ENCODE measurements at places on chromosomes 2 and 18. TPM values are rescaled to one million over a fixed set of nuclear protein-coding genes. Genes with fewer than 3 reads are reported as not detected.

DNA sequence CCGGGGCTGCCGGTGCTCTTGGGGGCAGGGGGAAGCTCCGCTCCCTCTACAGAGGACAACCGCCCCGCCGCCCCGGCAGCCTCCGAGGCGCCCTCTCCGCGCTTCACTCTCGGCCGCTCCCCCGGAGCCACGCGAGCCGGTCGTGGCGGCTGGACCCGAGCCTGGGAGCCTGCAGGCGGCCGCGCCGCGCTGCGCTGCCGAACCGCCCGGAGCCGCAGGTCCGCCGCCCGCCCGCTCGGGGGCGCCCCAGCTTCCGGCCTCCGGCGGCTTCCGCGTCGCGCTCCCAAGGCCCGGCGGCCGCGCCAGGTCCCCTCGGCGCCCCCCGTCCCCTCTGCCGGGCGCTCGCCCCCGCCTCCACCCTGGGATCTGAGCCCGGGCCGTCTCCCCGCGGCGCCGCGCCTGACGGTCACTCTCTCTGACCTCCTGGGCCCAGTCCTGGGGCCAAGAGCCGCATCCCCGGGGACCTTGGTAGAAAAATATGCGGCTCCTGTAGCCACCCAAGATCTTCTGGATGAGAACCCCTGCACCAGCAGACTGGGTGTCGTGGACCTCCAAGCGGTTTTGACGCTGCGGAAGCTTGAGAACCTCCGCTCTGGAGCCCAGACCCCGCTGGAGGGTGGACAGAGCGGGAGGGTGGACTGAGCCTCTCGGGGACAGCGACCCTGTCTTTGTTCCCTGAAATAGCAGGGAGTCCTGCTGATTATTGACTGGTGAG, 44.3 kb downstream of the SERTAD2 start:
- peaks cover 12% of the 10 kb centered on the region for H3K27me3 ChIP-seq
- H3K4me1 ChIP-seq = peaks cover 2% of the 10 kb centered on the region
- DNase-seq = peak; percentile 40

DNA sequence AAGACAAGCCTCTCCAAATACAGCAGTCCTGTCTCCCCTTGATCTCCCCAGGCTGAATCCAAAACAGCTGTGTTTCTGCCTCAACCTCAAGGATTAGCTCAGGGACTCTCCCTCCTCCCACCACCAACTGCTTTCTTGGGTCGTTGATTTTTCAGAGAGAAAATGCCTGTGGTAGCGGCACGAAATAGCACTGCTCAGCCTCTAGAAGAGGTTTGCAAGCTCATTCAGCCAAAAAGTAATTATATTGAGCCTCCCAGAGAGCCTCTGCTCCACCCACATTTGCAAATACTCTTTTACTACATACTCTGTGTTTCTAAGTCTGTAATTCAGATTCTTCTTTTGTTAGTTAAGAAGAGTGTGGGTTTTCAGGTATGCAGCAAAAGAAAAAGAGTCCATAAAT, 396.4 kb upstream of the TNP1 start:
- no peaks in the 10 kb centered on the region for H3K4me1 ChIP-seq
- H3K27me3 ChIP-seq = no peaks in the 10 kb centered on the region
- H3K27ac ChIP-seq = no peak overlapping the region
- H3K36me3 ChIP-seq = no peaks in the 10 kb centered on the region
- H3K4me3 ChIP-seq = no peak overlapping the region

DNA sequence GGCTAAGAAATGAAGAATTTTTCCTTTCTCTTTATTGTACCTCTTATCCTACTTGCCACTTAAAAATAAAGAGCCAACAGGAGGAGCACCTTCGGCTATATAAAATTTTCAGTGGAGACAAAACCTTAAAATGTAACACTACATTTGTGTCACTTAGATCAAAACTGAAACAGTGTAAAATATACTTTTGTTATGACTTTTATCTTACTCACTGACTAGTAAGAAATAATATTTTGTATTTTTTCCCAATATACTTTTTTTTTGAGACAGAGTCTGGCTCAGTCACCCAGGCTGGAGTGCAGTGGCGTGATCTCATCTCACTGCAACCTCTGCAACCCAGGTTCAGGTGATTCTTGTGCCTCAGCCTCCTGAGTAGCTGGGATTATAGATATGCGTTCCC, 28.3 kb downstream of the KCNJ13 start:
- H3K27me3 ChIP-seq = no peaks in the 10 kb centered on the region
- no peak for DNase-seq
- H3K4me1 ChIP-seq = no peaks in the 10 kb centered on the region
- H3K4me3 ChIP-seq = no peak overlapping the region
- H3K36me3 ChIP-seq = peaks cover 3% of the 10 kb centered on the region
- no peak overlapping the region for H3K27ac ChIP-seq

DNA sequence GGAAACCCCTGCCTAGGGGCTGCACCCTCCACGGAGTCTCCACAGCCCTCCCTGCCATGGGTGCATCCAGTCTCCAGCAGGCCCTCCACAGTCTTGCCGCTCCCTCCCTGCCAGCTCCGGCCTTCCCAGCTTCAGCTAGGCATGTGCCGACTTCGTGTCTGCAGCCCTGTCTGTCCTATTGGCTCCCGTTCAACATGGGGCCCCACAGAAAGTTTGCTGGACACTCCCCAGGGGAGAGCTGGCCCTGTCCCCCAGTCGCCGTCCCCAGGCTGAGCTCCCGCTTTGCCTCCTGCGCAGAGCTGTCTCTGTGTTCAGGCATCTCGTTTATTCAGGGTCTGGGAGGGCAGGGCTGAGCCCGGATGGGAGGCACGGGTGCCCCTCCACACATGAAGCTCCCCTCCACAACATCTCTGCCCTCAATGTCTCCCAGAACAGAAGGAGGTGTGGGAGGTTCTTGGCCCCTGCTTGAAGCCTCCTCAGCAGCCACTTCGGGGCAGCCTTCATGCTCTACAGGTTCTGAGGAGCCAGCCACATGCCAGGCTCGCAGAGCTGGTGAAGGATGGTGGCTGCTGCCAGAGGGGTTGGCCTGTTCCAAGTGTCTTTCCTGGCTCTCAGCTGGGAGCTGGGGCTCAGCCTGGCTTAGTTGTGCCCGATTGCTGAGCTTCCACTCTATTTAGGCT, 120.1 kb upstream of the PXDN start:
- H3K27ac ChIP-seq = no peak overlapping the region
- no peaks in the 10 kb centered on the region for H3K4me1 ChIP-seq
- H3K27me3 ChIP-seq = no peaks in the 10 kb centered on the region

GRCh38 chr2:234463626-234464290, 33.1 kb downstream of the ARL4C start:
- H3K4me3 ChIP-seq = no peak overlapping the region
- H3K4me1 ChIP-seq = no peaks in the 10 kb centered on the region
- DNase-seq = peak; percentile 30

GRCh38 chr2:106197878-106198277, 3.8 kb upstream of the UXS1 start:
- DNase-seq = peak; percentile 68
- H3K4me1 ChIP-seq = peaks cover 3% of the 10 kb centered on the region
- no peak overlapping the region for H3K27ac ChIP-seq
- H3K36me3 ChIP-seq = no peaks in the 10 kb centered on the region
- H3K27me3 ChIP-seq = no peaks in the 10 kb centered on the region

DNA sequence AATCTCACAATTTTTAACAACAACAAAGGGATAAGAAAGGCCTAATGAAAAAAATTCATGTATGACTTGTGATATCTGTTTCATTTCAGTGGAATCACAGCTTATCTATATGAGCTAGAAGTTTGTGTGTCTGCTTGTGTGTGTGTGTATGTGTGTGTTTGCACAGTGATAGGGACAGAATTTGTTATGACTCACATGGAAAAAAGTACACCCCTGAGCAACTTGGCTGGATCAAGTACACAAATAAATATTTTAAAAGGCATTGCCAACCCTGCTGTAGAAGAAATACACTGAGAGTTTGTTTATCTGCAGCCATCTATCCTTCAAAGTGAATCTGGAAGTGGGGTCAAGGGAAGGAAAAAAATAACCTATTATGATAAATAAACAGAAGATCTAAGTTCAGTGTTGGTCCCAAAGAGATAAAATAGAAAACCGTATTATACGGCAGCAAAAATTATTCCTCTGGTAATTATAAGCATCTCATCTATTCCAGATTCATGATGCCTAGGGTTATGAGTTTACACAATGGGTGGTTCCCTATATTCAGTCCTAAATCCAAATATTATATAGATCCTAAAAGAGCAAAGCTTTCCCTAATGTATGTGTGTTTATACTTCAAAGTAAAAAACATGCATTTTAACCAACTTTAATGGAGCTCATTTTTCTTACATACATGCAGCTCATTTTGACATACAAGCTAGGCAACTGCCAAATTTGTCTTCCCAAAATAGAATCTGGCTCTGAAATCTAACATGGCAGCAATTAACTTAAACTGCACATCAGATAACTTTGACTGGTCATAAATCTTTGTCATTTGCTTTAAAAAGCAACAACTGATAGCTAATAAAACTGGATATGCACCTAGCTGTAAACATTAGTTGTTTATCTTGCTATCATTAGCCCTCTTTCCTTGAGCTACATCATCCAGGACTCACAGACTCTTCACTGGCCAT, 420.6 kb downstream of the IRS1 start:
- H3K27ac ChIP-seq = no peak overlapping the region
- H3K27me3 ChIP-seq = no peaks in the 10 kb centered on the region
- no peak overlapping the region for H3K4me3 ChIP-seq
- DNase-seq = peak; percentile 55

DNA sequence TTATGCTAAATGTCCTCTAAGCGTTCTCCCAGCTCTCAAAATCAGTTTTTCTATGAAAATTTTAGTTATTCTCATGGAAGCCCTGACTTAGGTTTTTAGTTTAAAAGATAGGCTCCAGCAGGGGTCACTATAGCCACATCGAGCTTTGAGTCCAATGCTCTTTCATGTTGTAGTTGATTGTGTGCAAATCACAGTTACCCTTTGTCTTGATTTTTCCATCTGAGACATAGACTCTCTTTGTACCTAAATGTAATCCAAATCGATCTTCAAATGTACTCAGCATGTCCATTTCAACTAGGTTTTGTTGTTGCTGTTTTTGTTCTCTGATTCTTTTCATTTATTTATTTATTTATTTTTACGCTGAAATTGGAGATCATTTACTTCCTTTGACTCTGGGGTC, 26.4 kb upstream of the MSTN start:
- peak; percentile 55 for DNase-seq
- no peaks in the 10 kb centered on the region for H3K27me3 ChIP-seq
- no peak overlapping the region for H3K27ac ChIP-seq

- no peak overlapping the region for H3K4me3 ChIP-seq
- H3K27ac ChIP-seq = no peak overlapping the region
- no peak for DNase-seq
- peaks cover 16% of the 10 kb centered on the region for H3K36me3 ChIP-seq
- H3K27me3 ChIP-seq = no peaks in the 10 kb centered on the region
These were observed 56.0 kb downstream of the SH3BP4 start for GRCh38 chr2:235007664-235008457.

- no peak overlapping the region for H3K4me3 ChIP-seq
- no peak overlapping the region for H3K27ac ChIP-seq
- H3K4me1 ChIP-seq = no peaks in the 10 kb centered on the region
- H3K27me3 ChIP-seq = no peaks in the 10 kb centered on the region
These were observed 656.4 kb downstream of the MBD2 start for GRCh38 chr18:53567929-53568574.

Gene PSMA8
- not detected for polyA plus RNA-seq

Gene OTOF
- not detected for polyA plus RNA-seq

Gene NGEF
- 9.7 TPM for polyA plus RNA-seq

Gene ALPP
- polyA plus RNA-seq = not detected
